ENCODE measurements at places on chromosomes 6 and 20.

GRCh38 chr6:97113170-97113569, 169.8 kb downstream of the MMS22L start:
- DNase-seq = no peak

DNA sequence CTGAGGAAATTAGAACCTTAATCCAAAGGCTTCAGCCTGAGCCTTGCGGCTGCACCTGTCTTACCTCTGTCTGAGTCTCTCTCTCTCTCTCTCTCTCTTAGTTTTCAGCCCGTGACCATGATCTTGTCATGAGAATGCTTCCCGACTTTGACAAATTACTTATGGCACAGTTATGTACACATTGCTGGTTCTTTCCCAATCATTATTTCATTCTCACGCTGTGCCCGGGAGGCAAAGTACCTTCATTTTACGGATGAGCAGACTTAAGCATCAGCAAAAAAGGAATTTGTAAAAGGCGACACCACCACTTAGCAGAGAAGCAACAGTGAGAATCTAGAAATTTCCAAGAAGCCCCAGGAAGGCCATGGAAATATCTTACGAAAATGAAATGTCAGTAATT, 54.6 kb downstream of the GMPR start:
- no peak for DNase-seq

- no peak for DNase-seq
Measured at GRCh38 chr6:75747152-75747992, 1.7 kb upstream of the MYO6 start.

GRCh38 chr20:62371588-62372041, 4.5 kb upstream of the LAMA5 start:
- DNase-seq = no peak

- DNase-seq = no peak
Measured at GRCh38 chr6:156559162-156559690, 218.0 kb upstream of the ARID1B start.

DNA sequence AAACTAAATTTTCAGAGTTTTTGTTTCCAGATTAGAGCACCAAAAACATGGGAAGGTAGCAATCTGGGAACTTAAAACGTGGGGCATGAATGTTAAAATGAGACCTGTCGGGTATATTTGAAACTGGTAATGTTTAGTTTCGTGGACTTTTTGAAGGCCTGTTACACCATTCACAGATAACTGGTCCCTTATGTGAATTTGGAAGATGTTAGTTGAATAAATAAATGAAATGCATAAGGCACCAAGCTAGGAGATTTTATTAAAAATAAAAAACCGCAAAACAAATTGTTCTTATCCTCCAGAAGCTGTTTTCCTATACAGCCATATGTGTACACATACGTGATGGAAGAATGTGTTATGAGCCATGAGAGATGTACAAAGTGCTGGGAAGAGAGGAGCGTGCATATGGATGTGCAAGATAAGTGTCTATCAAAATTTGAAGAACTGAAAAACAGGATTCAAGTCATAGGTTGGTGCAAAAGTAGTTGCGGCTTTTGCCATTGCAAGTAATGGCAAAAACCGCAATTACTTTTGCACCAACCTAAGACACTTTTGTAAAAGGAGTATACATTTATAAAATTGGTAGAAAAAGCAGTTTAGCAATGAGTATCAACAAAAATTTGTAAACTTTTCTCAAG, 700 bp upstream of the MCUR1 start:
- no peak for DNase-seq

DNA sequence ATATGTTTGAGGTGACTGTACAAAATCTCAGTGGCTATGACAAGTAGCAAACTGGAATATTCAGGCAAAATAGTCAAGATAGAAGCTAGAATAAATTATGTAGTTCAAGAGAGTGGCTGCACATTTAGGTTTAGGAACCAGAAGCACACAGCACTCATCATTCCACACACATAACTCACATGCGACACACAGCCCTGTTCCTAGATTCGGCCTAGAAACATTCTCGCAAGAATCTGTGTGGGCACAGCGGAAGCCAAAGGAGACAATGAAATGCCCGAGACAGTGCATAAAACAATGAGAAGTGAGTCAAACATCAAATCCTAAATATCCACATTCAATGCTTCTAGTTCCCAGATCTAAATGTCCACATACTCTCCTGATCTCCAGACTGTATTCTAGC, 9.5 kb upstream of the SUPT3H start:
- no peak for DNase-seq

- peak; percentile 59 for DNase-seq
Measured at GRCh38 chr6:134373282-134373922, 55.5 kb upstream of the SGK1 start.

All from GM13977 (cell line).